Hepatic stellate cell (primary cell): ENCODE measurements at places on chromosomes 11 and 22.

DNA sequence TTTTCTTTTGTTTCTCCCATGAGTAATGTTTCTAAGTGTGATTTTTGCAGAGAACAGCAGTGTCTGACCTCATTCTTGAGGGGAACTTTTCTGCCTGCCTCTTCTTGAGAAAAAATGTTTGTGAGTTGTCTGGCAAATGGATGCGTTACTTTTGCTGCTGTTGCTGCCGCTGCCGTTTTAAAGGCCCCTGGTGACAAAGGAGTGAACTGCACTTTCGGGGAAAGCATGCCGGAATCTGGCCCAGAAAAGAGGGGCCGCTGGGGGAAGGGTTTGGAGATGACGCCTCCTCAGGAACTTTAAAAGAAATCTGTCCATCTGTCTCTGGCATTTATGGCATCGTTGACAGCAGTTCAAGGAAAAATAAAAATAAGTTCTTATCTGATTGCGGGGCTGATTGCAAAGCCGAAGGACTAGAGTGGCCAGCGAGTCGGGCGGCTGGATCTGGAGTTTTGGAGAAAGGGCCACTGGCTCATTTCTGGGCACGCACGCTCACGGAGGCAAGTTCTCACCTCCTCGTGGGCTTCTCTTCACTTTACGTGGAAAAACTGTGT lies 16.5 kb downstream of the ZBTB16 start:
- peak; percentile 29 for DNase-seq

GRCh38 chr11:33065445-33066178 lies 26.2 kb downstream of the TCP11L1 start:
- DNase-seq, result peak; percentile 44

- no peak for DNase-seq
Measured at GRCh38 chr11:5136261-5136660, 1.9 kb downstream of the OR52A5 start.

DNA sequence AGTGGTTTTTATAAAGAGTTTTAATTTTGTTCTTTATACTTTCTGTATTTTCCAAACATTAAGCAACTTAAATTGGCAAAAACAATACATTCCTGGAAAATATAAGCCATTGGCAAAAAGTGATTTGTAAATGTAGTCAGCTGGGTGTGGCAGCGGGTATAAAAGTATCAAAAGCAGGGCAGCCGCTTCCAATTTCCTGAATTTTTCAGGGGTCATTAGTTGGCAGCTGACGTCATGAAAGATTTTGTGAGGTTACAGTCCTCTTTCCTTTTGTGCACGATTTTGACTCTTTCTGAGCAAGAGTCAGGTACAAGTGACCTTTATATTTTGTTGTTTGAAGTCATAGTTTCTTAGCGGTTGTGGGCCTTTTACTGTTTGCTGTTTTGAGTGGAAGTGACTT lies at the start of gene OOSP3:
Gene OOSP3 (plus strand): TSS at position 208 of the 400 bp plus-strand sequence. CDS start 27 bp downstream, at position 235.
- no peak for DNase-seq

DNA sequence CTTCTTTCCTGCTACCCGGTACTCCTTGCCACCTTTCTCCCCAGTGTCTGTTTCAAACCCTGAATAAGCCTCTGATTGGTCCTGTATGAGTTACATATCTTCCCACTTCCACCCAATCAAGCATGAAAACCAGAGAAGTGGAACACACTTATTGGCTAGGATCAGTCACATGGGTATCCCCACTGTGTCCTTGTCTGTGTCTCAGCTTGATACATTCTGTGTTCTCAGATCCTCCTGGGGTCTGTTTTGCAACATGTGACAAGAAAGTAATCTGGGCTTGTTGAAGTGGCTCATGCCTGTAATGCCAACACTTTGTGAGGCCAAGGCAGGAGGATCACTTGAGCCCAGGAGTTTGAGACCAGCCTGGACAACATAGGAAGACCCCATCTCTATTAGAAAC lies 23.9 kb downstream of the MCHR1 start:
- no peak for DNase-seq

DNA sequence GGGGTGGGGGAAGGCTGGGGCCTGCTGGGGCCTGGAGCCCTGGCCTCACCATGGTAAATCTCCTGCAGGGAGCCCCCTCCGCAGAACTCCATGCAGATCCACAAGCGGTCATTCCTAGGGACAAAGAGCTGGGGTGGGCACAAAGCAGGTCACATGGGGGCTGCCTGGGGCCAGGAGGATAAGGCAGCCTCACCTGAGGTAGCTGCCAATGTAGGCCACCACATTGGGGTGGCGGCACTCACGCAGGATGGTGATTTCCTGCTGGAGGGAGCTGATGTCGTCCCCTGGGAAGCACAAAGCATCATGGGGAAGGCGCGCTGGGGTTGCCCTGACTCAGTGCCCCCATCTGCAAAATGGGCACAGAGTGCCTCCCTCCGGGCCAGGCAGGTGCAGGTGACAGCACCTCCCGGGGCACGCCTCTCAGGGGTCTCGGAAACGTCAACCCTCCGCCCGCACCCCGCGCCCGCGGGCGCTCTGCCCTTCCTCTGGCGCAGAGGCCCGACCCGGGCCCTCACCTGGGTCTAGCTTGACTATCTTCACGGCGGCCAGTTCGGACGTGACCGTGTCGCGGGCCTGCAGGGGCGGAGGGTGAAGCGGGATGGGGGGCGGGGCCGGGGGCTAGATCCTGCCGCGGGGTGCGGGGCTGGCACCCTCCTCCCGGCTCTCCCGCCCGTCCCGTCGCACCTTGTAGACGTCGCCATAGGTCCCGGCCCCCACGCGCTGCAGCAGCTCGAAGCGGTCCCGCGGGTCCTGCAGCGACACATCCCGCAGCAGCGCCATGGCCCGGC lies 450 bp downstream of the MAP4K2 start:
- no peak for DNase-seq

DNA sequence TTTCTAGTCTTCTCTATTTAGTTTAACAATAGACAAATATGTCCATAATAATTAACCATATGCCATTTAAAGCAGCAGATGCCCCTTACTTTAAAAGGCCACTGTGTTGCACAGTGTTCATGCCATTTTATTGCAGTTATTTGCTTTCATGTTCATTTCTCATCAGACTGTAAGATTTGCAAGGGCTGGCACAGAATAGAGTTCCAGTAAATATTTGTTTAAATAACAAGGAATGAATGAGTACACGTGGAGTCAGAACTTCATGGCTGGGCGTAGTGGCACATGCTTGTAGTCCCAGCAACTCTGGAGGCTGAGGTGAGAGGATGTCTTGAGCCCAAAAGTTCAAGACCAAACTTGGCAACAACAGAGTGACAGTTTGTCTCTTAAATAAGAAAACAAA lies 1228.6 kb downstream of the LRRC4C start:
- no peak for DNase-seq

DNA sequence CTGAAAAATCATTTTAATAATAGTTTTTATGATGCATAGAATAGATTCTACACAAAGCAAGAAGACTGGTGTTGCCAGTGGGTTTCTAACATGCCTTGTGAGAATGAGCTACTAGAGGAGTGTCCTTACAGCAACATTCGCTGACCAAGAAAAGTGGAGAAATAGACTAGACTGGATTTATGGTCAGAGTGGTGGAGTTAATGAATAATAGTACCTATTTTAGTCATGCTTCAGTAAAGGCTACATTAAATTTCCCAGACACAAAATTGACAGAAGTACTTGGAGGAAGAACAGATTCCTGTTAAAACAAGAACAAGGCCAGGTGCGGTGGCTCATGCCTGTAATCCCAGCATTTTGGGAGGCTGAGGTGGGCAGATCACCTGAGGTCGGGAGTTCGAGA lies 539.2 kb downstream of the ETS1 start:
- no peak for DNase-seq

- DNase-seq, result no peak
Measured at GRCh38 chr11:38282718-38283117, 1684.7 kb upstream of the RAG2 start.

DNA sequence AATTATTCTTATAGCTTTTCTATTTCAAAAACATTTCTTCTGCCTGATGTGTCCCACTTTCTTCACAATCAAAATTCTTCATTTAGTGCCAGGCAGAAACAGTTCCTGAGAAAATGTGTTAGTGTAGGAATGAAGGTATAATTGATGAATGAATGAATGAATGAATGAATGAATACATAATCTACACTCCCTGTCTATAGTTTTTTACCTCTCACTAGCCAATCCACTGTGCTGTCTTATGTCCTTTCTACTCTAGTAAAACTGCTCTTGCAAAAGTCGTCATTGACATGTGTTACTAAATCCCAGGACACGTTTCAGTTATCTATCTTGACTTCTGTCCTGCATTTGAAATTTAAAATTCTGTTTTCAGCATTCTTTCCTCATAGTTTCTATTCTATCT lies 42.9 kb downstream of the CHORDC1 start:
- no peak for DNase-seq

- DNase-seq, result no peak
Measured at GRCh38 chr22:25509374-25509791, 55.1 kb upstream of the GRK3 start.

DNA sequence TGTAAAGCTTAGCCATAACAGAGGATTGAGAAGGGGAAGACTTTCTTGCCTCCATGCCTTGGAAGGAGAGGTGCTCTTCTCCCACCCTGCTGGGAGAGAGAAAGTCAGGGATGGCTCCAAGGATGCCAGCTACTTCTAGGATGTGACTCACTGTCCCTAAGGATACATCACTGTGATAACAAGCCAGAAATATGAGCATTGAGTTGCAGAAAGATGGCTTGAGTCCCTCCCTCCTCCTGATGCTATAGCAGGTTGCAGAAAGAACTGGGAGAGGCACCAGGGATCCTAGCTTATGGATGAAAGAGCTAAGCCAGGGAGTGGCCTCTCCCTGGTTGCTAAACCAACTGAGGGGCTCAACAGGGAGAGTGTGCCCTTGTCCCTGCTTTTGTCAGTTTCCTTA lies 27.8 kb upstream of the FJX1 start:
- DNase-seq, result peak; percentile 53

DNA sequence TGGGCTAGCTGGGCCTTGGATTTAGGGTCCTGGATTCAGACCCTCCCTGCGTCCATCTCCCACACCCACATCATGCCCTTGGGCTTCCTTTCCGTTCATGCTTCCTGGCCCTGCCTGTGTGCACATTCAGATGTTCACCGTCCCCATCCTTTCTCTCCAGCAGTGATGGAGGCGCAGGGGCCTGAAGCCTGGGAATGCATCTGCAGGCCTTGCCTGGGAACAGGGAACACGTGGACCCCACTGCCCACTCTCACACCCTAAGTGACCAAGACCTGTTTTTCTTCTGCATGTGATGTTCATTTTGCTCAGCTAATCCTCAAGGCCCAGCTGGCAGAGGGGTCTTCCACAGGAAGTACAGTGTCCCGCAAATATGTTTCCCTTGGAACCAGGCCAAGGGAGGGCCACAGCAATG lies 91.6 kb upstream of the PARVA start:
- no peak for DNase-seq

GRCh38 chr11:31786996-31787685 lies 24.0 kb downstream of the PAX6 start:
- DNase-seq, result no peak

DNA sequence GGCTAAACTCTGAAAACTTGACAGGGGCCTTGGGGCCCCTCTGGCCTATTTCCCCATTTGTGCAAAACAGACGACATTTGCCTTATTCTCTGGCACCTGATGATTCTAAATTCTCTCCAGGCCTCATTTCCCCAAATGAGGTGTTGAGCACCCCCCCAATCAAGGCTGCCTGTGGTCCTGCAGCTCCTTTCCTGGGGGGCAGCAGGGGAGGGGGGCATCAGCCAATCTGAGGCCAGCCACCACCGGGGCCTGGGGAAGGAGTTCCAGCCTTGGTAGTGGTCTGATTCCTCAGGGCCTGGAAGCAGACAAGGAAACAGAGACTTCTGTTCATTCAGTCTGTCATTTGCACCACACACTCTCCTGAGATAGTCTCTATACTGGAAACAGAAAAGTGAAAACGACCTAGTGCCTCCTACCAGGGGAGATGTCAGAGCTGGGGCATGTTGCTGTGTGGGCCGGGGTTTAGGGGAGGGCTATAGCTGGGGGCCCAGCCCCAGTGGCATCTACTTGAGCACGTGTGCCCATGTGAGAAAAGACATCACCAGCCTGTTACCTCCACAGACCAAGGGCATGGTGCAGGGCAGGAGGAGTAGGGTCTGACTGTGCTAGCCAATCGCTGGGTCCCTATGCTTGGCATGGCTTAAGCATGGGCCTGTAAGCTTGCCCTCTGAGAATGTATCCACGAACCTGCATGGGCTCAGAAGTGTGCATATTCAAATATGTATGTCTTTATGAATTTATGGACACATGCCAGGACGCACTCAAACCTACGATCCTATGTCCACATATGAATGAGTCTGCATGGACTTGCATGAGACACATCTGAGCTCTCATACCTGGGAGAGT lies 1.8 kb upstream of the TPBGL start:
- no peak for DNase-seq

GRCh38 chr11:44893308-44893822 lies 57.3 kb downstream of the TP53I11 start:
- no peak for DNase-seq

DNA sequence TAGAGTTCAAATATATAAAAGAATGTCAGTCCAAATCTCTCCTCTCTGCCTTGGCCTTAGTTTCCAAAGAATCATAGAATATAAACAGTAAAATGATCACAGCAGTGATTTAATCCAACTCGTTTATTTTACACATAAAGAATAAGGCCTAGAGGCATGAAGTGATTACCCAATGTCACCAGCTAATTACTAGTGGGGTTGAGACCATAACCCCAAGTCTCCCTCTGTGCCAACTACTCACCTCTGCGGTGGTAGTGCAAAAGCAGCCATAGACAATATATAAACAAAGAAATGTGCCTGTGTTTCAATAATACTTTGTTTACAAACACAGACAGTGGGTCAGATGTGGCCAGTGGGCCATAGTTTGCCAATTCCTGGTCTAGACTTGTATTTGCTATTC lies 96.6 kb upstream of the FAT3 start:
- no peak for DNase-seq

GRCh38 chr11:65586676-65587075 lies 8.9 kb downstream of the KCNK7 start:
- peak; percentile 75 for DNase-seq

DNA sequence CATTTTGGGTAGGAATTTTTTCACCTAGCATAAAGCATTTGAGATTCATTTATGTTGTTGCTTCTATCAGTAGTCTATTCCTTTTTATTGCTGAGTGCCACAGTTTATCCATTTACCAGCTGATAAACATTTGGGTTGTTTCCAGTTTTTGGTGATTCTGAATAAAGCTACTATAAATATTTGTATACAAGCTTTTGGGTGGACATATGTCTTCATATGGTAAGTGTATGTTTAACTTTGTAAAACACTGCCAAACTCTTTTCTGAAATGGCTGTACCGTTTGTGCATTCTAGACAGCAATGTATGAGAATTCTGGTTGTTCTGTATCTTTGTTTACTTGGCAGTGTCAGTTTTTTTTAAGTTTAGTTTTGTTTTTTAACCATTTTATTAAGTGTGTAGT lies 16.9 kb downstream of the USP47 start:
- DNase-seq, result no peak
